ENCODE measurements at places on chromosomes 7 and 10. TPM values are rescaled to one million over a fixed set of nuclear protein-coding genes. Genes with fewer than 3 reads are reported as not detected.

IDI2 gene
- 180 TPM for polyA plus RNA-seq

ASB10 gene
- polyA plus RNA-seq: 3.8 TPM

ACADSB gene
- polyA plus RNA-seq: 12.9 TPM

ERVW-1 gene
- polyA plus RNA-seq: not detected

PRSS37 gene
- polyA plus RNA-seq: not detected

Data from psoas muscle (tissue), 8 donors.